Caudate nucleus (tissue), 63 donors: ENCODE measurements at places on chromosomes 5 and 9.

DNA sequence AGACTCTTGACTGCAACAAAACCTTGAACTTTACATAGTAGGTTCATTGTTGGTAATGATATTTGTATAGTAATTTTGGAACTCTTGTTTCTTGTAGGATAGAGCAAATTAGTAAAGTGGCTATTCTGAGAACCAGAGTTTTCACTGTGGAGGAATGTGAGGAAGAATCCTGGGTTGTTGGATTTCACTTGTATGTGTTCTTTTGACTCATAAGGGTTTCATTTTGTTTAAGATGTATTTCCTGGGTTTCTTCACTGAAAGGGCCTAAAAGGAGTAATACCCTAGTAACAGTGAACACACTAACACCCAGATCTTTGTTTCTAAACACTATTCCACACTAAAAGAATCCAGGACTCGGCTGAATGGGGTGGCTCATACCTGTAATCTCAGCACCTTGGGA, 20.1 kb downstream of the TTC1 start:
- DNase-seq, result no peak

- no peak for DNase-seq
Measured at GRCh38 chr5:104731331-104731730, 1168.7 kb upstream of the NUDT12 start.

- DNase-seq, result no peak
Measured at GRCh38 chr5:40518485-40518917, 161.2 kb upstream of the PTGER4 start.

- DNase-seq, result no peak
Measured at GRCh38 chr5:107531308-107531707, 139.4 kb downstream of the EFNA5 start.

GRCh38 chr5:133773247-133774202, 161.2 kb upstream of the FSTL4 start:
- DNase-seq, result no peak
